ENCODE measurements at places on chromosomes 5 and 9.

GRCh38 chr9:121670431-121670830, 19.0 kb downstream of the DAB2IP start:
- DNase-seq, result no peak

DNA sequence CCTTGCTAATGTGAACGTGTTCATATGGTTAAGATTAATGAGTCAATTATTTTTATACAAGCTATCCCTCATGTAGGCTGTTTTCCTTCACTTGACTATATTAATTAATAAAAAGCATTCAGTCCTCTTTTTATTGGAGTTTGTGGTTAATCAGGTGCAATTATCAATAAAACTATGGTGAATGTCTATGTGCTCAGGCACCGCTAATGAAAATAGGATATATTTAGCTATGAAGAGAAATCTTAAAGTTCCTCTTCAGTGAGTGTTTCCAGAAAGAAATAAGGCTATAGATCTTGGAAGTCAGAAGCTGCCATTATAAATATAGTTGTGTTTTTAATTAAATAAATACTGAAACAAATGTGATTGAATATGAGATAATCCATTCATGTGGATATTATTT, 422.1 kb downstream of the DMAC1 start:
- no peak for DNase-seq

DNA sequence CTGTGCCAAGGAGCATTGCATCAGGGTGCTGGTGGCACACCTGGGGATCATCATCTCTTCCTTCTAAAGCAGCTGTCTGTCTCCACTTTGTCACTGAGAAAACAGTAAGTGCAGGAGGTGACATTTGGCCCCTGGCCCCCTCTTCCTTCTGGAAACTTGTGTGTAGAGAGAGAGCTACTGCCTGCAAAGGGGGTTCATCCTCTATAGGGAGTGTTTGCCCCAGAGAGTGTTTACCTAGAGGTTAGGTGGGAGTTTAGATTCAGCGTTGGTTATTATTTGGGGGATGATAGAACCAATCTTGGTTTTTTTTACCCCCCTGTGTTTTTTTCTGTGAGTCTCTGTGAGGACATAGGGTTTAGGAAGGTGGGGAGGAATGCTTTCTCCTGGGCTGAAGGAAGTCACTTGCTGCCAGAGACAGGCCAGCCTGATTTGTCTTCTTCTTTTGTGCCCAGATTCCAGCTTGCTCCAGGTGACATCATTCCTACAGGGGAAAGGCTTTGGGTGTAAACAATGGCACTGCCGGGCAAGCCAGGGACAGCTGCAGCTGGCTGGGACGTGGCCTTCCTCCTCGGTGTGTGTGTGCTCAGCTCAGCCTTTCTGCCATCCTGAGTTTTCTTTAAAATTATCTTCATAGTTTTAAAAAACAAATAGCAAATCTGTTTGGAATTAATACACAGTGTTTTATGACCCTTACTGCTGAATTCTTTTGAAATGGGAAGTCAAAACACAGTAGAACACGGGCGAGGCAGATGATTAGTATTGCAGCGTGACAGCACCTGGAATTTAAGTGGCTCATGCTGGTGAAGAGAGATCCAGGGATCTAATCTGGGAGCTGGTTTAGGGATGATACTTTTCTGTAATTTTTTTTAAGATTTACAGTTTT, 24.5 kb downstream of the PRRC2B start:
- no peak for DNase-seq

DNA sequence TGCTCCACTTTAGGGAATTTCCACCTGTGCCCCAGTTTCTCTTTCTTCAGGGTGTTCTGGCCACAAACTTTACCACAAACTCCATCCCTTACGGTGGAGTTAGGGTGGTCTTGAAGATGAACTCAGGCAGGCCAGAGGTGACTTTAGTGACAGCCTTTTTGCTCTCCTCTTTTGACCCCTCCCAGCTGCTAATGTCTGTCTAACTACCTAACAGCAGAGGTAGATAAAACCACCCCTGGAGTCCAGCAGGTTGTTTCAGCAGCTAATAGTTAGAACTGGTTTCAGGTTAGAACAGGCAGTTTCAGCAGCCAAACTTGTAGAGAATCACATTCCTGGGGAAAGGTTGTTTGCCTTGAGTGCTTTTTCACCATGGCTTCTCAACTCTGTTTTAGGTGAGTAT, 971.3 kb upstream of the CDH18 start:
- DNase-seq, result no peak

DNA sequence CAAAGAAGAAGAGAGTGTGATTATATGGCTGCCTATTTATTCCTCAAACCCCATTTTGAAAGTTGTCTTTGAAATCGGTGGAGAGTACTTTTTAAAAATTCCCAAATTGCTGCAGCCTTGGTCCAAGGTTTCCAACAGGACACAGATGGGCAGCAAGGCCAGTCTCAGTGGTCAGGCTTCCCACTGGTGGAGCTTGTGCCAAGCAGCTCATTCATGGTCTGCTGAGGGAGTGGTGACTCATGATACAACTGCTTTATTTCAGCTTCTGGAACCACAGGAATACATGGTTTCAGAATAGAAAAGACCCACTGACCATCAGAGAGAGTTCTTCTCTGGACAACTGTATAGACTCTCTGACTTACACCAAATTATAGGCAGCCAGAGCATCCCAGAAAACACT, 673.1 kb upstream of the KLF4 start:
- no peak for DNase-seq

GRCh38 chr9:125649315-125649714, 57.7 kb downstream of the MAPKAP1 start:
- no peak for DNase-seq

DNA sequence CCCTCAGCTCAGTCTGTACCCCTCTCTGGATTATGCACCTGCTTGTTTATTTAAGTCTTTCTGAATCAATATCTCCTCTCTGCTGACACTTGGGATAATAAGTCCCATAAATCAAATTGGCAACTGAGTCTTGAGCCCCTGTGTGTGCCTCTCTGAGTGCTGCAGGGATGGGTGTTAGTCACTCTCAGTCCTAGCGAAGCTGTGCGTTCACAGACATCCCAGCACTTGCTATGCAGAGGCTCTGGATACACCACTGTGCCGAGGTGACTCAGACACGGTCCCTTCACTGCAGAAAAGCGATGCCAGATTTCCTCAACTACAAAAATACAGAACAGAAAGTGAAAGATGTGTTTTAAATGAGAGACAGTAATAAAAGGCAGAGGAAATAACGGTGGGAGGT, 4.1 kb upstream of the KCNMB1 start:
- peak; percentile 4 for DNase-seq

DNA sequence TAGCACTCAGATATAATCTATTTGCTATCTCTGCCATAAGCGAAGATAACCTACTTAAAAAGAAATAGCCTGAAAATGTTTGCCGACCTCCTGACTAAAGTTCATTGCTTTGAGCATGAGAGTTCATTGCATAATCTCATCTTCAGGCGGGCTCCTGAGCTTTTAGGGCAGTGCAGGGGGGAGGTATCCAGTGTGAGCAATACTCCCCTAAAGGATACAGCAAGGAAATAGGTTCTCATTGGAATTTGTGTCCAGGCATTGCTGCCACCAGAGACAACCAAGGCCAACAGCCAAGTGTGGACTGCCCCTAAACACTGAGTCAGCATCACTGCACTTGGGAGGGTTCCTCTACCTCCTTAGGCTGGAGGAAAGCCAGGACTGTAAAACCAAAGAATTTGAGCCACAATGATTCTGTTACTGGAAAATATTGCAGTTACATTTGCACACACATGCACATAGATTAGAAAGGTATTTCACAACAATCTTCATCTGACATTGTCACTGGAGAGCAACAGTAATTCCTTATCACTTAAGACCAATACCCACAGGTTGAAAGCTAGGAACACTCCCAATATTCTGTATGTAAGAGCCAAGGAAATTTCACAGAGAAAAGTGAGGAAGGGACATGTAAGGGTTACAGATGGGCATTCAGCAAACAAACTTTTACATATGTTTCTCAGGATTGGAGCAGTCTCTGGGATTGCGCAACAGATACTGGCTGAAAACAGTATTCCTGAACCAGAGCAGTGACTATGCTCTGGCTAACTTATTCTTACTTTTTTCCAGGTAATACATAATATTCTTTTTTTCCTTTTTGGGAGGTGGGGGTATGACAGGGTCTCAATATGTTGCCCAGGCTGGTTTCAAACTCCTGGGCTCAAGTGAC, 98.6 kb upstream of the TLE1 start:
- DNase-seq, result no peak

DNA sequence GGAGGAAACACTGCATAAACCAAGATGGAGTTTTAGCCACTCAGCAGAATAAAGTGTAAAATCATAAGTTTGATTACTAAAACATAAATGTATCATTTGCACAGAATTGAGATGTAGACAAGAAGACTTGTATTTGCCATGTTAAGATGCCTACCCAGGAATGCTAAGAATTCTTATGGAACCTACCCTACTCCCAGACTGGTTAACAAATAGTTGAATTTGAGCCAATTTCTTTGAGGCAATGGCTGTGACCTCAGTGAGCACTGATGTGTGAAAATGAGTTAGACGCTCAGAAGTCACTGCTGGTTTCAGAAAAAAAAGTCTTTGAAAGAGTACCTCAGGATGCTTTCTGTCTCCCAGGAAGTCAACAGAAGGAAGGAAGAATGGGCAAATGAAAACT, 95.6 kb downstream of the ESM1 start:
- no peak for DNase-seq

GRCh38 chr9:99973455-99973854, 67.0 kb downstream of the STX17 start:
- no peak for DNase-seq

- DNase-seq, result no peak
These were observed 52.2 kb downstream of the GARNL3 start for GRCh38 chr9:127316586-127317323.

GRCh38 chr9:71183251-71183650, 61.8 kb upstream of the TRPM3 start:
- no peak for DNase-seq

DNA sequence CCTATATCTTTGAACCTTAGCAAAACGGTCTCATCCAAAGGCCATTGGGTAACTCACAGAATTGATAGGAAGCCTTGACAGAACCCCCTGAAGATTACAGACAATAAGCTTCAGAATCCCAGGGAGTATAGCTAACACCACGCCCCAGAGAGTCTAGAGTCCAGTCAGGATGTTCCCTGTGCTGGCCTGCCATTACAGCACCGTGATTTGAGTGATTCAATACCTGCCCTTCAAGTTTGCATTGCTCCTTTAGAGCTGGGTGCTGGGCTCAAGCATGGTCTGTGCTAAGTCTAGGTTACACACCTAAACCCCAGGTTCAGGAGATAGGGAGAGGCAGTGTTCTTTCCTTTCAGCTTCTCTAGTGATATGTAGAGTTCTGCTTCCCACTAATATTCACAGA, 90.5 kb downstream of the RASEF start:
- DNase-seq, result no peak

DNA sequence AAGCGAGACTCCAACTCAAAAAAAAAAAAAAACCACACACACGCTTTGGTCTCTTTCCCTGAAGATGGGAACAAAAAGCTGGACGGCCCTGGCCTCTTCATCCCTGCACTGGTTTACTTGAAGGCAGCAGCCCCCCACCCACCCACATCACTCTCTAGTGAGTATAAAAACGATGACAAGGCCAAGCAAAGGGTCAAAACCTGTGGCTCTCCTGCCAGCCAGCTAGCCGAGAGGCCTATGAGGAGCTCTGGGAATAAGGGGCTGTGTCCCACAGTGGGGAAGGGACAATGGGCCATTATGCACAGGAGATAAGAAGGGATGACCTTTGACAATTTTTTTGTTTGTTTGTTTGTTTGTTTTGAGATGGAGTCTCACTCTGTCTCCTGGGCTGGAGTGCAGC, 13.1 kb downstream of the QRFP start:
- no peak for DNase-seq

DNA sequence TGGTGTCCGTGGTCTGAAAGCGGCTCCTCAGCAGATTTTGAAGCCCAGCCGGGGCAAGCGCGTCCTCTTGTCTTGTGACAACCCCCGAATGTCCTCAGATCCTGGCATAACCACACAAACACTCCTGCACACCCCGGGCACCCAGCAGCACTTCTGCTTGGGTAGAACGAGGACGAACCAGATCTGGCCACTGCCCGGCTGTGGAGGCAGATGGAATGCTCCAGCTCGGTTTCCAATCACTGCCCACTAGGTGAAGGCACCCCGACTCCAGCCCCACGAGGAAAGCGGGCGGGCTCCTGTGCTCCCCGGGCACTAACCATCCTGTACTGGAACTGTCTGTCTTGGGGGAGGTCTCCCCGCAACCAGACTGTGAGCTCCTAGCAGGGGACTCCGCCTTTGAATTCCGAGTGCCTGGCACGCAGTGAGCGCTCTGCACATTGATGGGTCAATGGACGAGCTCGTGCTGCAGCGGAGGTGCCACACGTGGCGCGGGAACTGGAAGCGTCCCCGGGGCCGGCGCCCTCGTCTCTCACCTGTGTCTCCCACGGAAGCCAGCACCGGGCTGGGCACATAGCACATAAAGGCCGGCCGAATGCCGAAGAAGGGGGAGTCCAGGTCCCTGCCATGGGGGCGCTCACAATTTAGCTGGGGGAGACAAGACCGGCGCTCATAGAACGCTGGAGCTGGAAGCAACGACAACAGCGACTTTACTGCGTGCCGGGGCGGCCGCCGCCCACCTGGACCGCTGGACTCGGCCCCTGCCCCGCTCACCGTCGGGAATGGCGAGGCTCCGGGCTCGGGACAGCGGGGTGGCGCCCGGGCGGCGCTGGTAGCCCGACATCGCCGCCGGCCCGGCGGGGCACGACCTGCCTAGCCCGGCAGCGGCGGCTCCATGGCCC, 608 bp downstream of the ENTR1 start:
- DNase-seq, result no peak

GRCh38 chr9:36820392-36820861, 213.6 kb downstream of the PAX5 start:
- no peak for DNase-seq

- no peak for DNase-seq
These were observed 20.3 kb downstream of the GLT6D1 start for GRCh38 chr9:135618866-135619598.

DNA sequence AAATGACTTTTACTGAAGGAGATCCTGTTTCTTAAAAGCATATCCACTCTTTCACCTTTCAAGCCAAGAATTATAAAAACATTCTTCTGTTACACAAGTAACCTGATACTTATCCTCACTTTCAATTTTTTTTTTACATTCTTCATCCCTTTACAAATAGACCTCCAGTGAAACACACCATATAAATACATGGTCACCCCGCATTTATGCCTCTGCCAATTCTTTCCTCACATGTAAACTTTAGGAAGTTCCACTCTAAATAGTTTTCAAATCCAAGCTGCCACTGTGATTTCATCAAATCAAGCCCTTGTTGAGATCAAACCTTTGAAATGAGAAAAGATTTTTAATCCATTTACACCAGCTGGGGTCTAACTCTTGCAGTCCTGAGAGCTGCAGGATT, 40.0 kb downstream of the GAS1 start:
- no peak for DNase-seq

- no peak for DNase-seq
These were observed 70.9 kb downstream of the TEX10 start for GRCh38 chr9:100281676-100282387.

DNA sequence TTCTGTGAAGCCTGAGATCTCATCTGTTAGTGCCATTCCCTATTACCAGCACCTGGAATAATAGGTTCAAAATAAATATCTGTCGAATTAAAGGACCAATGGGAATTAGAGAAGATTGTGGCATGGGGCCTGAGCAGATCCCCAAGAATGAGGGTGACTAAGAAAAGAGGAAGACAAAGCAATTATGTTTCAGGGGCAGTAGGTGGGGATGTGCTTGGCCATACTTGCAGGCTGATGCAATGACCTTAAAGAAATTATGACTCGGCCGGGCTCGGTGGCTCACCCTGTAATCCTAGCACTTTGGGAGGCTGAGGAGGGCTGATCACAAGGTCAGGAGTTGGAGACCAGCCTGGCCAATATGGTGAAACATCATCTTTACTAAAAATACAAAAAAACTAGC, 562.8 kb downstream of the PTPRD start:
- no peak for DNase-seq

- no peak for DNase-seq
These were observed 145.4 kb downstream of the NMUR2 start for GRCh38 chr5:152259702-152260101.

Measured in stimulated activated CD4-positive, alpha-beta T cell treated with anti-CD3 and anti-CD28 coated beads, Interleukin-1b, Interleukin-23, amount 100 ng/mL, for 1 hour (primary cell).